ENCODE measurements at places on chromosomes 12 and 14. TPM values are rescaled to one million over a fixed set of nuclear protein-coding genes. Genes with fewer than 3 reads are reported as not detected.
A peak's percentile ranks its signal among the peaks of the same experiment; 100 is the strongest.

GRCh38 chr14:26636561-26636960 is 38.7 kb upstream of the NOVA1 start:
- no peak for DNase-seq
- no peaks in the 10 kb centered on the region for H3K4me1 ChIP-seq
- H3K27me3 ChIP-seq = no peaks in the 10 kb centered on the region

GRCh38 chr14:95502381-95502950 is 14.0 kb downstream of the SYNE3 start:
- H3K27me3 ChIP-seq = no peaks in the 10 kb centered on the region
- H3K36me3 ChIP-seq = no peaks in the 10 kb centered on the region
- no peak for DNase-seq
- peak overlapping the region; percentile 34 for H3K27ac ChIP-seq

- no peak overlapping the region for H3K4me3 ChIP-seq
- no peak for DNase-seq
- H3K27me3 ChIP-seq = no peaks in the 10 kb centered on the region
- H3K36me3 ChIP-seq = no peaks in the 10 kb centered on the region
- H3K4me1 ChIP-seq = no peaks in the 10 kb centered on the region
These were observed 69.0 kb downstream of the MVK start for GRCh38 chr12:109642506-109643132.

DNA sequence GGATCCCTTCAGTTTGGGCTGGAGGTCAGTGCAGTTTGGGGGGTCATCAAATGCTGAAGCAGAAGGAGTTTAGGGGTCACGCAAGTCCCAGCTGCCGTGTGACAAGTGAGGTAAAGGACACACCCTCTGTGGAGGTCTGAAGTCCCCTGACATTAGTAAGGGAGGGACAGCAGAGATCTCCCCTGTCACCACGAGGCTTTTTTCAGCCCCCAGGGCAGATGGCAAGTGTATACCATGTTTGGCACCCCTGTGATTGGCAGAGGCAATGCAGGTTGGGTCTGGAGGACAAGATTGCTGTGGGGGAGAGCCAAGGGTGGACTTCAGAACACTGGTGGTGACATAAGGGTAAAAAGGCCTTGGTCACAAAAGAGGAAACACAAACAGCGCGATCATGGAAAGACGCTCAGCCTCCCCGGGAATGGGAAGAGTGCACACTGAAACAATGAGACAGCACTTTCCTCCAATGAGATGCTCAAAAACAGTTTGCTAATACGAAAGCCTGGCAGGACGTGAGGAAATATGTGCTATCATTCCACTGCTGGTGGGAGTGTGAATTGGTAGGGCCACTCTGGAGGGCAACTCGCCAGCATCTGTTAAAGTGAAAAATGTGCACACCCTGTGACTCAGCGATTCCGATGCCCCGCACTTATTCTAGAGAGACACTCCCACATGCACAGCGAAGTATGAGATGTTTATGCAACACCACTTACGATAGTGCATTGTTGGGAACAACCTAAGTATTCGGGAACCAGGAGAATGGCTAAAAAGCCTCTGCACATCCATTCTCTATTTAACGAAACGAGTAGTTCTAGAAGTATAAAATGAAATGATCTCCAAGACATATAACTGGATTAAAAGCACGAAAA is 14.4 kb upstream of the CD27 start:
- DNase-seq = peak; percentile 56
- H3K4me1 ChIP-seq = peaks cover 9% of the 10 kb centered on the region
- H3K36me3 ChIP-seq = no peaks in the 10 kb centered on the region
- H3K27ac ChIP-seq = peak overlapping the region; percentile 85

GRCh38 chr14:24081739-24082211 is 10.4 kb downstream of the CPNE6 start:
- peak overlapping the region; percentile 55 for H3K4me3 ChIP-seq
- peaks cover 9% of the 10 kb centered on the region for H3K4me1 ChIP-seq
- no peaks in the 10 kb centered on the region for H3K27me3 ChIP-seq

DNA sequence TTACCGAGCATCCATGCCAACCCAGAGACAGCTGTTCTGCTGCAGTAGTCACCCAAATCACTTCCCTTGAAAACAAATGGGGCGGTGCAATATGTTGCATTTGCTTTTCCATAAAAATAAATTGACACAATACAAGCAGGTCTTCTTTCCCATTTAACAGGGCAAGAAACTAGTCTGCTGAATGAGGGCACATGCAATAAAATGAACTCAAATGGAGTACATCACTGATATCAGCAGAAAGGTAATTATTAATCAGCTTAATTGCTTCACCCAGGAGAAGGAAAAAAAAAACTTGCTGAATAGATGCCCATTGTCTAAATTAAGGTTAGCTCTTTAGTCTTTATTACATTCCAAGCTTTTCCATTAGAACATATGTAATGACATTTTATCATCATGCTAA is 175.1 kb upstream of the GZMB start:
- no peak for DNase-seq
- no peaks in the 10 kb centered on the region for H3K36me3 ChIP-seq
- no peaks in the 10 kb centered on the region for H3K4me1 ChIP-seq
- no peak overlapping the region for H3K27ac ChIP-seq

- no peaks in the 10 kb centered on the region for H3K36me3 ChIP-seq
- H3K4me3 ChIP-seq = no peak overlapping the region
- no peaks in the 10 kb centered on the region for H3K27me3 ChIP-seq
- DNase-seq = no peak
- no peak overlapping the region for H3K27ac ChIP-seq
These were observed 19.6 kb downstream of the CLMN start for GRCh38 chr14:95300002-95300696.

- DNase-seq = no peak
- H3K4me1 ChIP-seq = peaks cover 7% of the 10 kb centered on the region
- no peak overlapping the region for H3K4me3 ChIP-seq
- H3K36me3 ChIP-seq = no peaks in the 10 kb centered on the region
- H3K27me3 ChIP-seq = no peaks in the 10 kb centered on the region
These were observed 298.8 kb downstream of the LRFN5 start for GRCh38 chr14:41905394-41905964.

DNA sequence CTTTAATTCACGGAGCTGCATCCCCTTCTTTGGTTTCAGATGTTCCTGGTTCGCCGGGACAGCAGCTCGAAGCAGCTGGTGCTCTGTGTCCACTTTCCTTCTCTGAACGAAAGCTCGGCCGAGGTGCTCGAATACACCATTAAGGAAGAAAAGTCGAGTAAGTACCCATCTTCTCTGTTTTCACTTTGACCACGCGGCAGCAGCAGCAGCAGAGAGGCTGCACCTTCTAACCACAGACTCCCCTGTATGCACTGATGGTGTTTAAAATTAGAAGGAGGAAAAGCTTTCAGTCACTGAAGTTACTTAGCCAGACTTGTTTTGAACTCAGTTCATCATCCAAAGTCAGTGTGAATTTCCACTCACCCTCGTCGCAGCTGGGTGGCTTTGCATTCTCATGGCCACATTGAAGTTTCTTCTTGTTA is 63.8 kb downstream of the RIN3 start:
- DNase-seq = no peak
- no peak overlapping the region for H3K27ac ChIP-seq
- H3K4me1 ChIP-seq = no peaks in the 10 kb centered on the region
- H3K36me3 ChIP-seq = no peaks in the 10 kb centered on the region

- H3K36me3 ChIP-seq = no peaks in the 10 kb centered on the region
- DNase-seq = no peak
- H3K27me3 ChIP-seq = no peaks in the 10 kb centered on the region
- no peak overlapping the region for H3K4me3 ChIP-seq
- H3K27ac ChIP-seq = no peak overlapping the region
These were observed 83.0 kb upstream of the FAR2 start for GRCh38 chr12:29066011-29066588.

GRCh38 chr12:121238086-121238485 is 28.2 kb downstream of the P2RX4 start:
- H3K27ac ChIP-seq = no peak overlapping the region
- H3K27me3 ChIP-seq = no peaks in the 10 kb centered on the region
- H3K4me1 ChIP-seq = no peaks in the 10 kb centered on the region
- no peak for DNase-seq
- no peak overlapping the region for H3K4me3 ChIP-seq
- H3K36me3 ChIP-seq = no peaks in the 10 kb centered on the region

- H3K36me3 ChIP-seq = no peaks in the 10 kb centered on the region
- H3K27me3 ChIP-seq = peaks cover 12% of the 10 kb centered on the region
- H3K4me1 ChIP-seq = no peaks in the 10 kb centered on the region
- H3K27ac ChIP-seq = no peak overlapping the region
- no peak overlapping the region for H3K4me3 ChIP-seq
These were observed 119.6 kb downstream of the PLXNC1 start for GRCh38 chr12:94267921-94268471.

Gene AVPR1A
- total RNA-seq = 0.10 TPM

Gene GMPR2
- total RNA-seq = 45.9 TPM

Gene KLHL33
- total RNA-seq = not detected

Gene TIMELESS
- 46.2 TPM for total RNA-seq

Gene KCNC2
- not detected for total RNA-seq

Gene MAP1LC3B2
- 1.9 TPM for total RNA-seq
